ENCODE measurements at places on chromosomes 1 and 21.

DNA sequence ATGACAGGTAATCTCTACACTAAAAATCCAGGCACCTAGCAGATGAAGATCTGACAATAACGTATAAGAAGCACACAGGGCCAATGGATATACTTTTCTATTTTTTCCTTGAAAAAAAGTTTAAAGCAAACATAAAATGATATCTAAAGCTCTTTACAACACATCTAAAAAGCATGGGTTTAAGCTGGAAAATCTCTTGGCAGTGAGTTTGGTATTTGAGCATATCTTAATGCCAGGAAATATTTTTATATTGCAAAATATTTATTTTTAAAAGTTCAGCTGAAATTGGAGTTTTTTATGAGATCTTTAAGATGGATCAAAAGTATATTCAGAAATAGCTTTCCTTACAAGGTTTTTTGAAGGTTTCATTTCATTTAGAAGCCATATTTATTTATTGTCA, 40.5 kb downstream of the SLC5A9 start:
- no peak for DNase-seq

GRCh38 chr1:95232646-95233318, 1.2 kb upstream of the RWDD3 start:
- no peak for DNase-seq

DNA sequence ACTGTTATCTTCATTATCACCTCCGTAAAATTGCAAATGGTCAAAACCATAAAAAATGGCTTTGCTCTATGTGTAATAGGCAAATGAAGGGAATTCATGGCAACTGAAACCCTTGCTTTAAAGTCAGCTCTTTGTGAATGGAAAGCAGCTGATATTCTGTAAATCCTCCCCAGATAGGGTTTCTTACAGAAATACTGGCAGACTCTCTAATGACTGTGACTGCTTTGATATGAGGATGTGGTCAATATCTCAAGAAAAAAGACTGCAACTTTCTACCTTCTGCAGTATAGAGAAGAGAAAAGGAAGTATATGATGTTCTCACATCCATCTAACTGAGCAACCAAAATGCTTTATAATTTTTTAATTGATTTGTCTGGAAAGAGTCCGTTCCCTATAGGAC, 193.1 kb downstream of the ST6GALNAC3 start:
- DNase-seq, result no peak

- no peak for DNase-seq
Measured at GRCh38 chr21:37757606-37758376, 158.5 kb downstream of the KCNJ6 start.

- peak; percentile 1 for DNase-seq
Measured at GRCh38 chr1:73044241-73045036, 762.1 kb upstream of the NEGR1 start.

- DNase-seq, result no peak
Measured at GRCh38 chr1:229097356-229097755, 173.6 kb upstream of the RAB4A start.

DNA sequence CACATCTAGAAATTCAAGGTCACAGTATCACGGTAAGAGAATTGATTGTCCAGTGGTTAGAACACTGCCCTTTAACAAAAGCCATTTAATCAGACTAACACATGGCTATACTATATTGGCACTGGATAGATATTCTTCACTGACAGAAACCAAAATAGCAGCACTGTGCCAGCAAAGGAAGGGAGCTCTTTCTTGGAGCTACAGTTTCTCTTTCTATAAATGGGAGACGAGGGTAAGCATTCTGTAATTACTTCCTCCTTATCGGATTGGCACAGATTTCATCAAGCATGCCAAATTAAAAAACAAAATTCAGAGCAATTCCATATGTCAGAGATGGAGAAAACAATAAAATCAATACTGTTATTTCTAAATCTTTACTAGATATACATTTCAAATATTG, 115.7 kb upstream of the CACYBP start:
- no peak for DNase-seq

DNA sequence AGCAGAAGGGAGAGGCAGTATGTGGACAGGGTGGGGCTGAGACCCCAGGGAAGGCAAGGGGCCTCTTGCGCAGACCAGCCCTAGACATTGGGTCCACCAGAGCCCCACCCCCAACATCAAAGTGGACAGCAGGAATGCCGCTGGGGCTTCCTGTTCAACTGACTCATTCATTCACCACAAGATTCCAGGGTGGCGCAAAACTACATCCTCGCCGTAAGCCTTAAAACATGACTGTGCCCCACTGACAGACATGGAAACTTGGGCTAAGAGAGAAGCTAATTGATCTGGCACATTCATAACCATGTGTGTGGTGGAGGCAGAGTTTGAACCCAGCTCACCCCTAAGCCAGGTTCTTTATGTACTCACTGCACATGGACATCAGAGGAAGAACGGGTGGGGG, 14.0 kb downstream of the COL16A1 start:
- DNase-seq, result no peak
